GM23338 (cell line): ENCODE measurements at places on chromosomes 13 and 19. TPM values are rescaled to one million over a fixed set of nuclear protein-coding genes. Genes with fewer than 3 reads are reported as not detected.
A peak's percentile ranks its signal among the peaks of the same experiment; 100 is the strongest.

Gene ENOX1
- 0.66 and 2.1 TPM in 2 replicates for total RNA-seq

Gene URAD
- not detected in 2 replicates for total RNA-seq

- no peaks in the 10 kb centered on the region for H3K27me3 ChIP-seq
- no peaks in the 10 kb centered on the region for H3K4me1 ChIP-seq
- no peak for DNase-seq
- no peak overlapping the region for H3K4me3 ChIP-seq
Measured at GRCh38 chr13:50512474-50513299, 330.8 kb downstream of the DLEU7 start.

Gene CEACAM16
- total RNA-seq = not detected in 2 replicates

DNA sequence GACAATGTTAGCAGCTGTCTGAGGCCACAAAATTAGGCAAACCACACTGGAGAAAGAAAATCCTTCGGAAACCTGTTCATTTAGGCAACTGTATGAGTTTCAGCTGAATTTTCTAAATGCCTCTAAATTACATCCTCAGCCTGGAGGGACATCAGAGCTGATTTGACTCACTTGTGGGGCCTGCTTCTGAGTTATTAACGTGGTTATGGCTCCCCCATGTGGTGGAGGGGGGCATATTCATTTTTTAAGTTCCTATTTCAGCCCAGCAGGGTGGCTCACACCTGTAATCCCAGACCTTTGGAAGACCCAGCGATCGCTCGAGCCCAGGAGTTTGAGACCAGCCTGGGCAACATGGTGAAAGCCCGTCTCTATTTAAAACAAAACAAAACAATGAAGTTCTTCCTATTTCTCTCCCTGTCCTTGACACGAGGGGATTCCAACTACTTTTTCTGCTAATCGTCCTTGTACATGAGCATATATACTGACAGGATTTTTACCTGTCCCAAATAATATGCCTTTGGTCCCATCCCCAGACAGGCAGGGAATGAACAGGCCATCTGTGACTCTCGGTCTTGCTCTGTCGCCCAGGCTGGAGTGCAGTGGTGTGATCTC is 31.5 kb upstream of the HIF3A start:
- H3K4me3 ChIP-seq = no peak overlapping the region
- no peaks in the 10 kb centered on the region for H3K27me3 ChIP-seq
- 0 out of 2 replicates have a peak, but pooled peaks cover 5% of the 10 kb centered on the region for H3K4me1 ChIP-seq
- DNase-seq = peak; percentile 91

DNA sequence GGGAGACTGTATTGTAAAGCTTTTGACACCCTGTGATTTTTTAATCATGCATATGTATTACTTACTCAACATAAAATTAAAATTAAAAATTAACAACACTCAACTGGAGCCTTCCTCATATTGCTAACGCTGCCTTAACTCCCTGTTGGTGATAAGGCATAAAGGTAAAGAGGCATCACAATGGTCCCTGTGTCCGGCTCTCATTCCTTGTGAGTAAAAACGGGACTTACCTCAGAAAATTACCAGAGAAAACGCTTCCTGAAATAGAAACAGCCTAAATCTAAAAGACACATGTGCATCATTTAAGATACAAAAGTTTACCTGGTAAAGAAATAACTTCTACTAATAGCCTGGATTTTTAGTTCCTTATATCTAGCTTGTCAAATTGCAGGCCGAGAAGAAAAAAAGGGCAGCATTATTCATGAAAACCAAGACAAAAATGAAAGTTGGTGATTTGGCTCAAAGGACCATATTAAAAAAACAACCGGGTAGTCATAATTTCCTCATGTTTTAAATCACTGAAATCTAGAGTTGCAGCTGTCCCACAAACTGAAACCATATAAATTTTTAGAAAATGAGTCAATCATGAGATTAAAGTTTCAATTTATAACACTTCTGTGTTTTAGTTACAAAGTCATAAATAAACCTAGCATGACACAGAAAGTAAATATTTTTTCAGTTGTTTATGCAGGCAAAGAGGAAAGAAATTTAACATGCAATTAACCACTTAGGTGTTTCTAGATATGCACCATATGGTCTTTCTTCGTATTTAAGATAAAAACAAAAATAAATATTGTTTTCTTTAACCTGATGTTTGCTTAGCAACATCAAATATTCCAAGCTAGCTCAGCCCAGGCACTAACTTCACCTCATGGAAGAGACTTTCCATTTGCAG is 94.7 kb downstream of the MIPEP start:
- H3K27me3 ChIP-seq = no peaks in the 10 kb centered on the region
- H3K27ac ChIP-seq = no peak overlapping the region
- peaks cover 14% of the 10 kb centered on the region for H3K4me1 ChIP-seq
- no peak overlapping the region for H3K4me3 ChIP-seq
- no peak for DNase-seq

DNA sequence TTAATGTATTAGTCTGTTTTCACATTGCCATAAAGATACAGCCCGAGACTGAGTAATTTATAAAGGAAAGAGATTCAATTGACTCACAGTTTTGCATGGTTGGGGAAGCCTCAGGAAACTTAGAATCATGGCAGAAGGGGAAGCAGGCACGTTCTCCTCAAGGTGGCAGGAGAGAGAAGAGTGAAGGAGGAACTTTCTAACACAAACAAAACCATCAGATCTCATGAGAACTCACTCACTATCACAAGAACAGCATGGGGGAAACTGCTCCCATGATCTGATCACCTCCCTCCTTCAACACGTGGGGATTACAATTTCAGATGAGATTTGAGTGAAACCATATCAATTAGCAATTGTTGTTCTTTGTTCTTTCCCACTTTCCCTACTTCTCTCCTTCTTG is 689.0 kb upstream of the SLITRK1 start:
- DNase-seq = peak; percentile 52
- H3K27me3 ChIP-seq = no peaks in the 10 kb centered on the region
- H3K27ac ChIP-seq = no peak overlapping the region
- H3K4me3 ChIP-seq = no peak overlapping the region

GRCh38 chr13:106996867-106997618 is 429.1 kb upstream of the ARGLU1 start:
- H3K4me3 ChIP-seq = no peak overlapping the region
- no peaks in the 10 kb centered on the region for H3K36me3 ChIP-seq
- H3K27ac ChIP-seq = no peak overlapping the region
- H3K4me1 ChIP-seq = no peaks in the 10 kb centered on the region
- DNase-seq = no peak

Gene ZNF554
- 3.8 and 7.5 TPM in 2 replicates for total RNA-seq

DNA sequence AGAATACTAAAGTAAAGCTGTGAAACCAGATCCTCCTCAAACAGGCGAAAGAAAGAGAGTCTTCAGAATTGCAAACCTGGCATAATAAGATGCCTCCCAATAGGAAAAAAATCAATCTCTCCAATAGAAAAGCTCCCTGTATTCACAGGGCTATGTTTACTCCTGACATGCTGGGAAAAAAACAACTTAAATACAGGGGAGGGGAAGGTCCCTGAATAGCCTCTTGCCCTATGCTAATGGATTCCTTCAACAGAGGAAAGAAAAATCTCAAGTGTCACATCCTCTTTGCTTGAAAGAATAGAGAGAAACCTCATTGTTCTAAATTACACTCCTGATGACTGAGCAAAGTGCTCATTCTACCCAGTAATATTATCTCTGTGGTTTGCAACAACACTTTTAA is 1271.1 kb upstream of the PRR20A start:
- H3K27me3 ChIP-seq = no peaks in the 10 kb centered on the region
- DNase-seq = no peak
- peaks cover 12% of the 10 kb centered on the region for H3K36me3 ChIP-seq
- no peak overlapping the region for H3K4me3 ChIP-seq
- H3K4me1 ChIP-seq = no peaks in the 10 kb centered on the region
- no peak overlapping the region for H3K27ac ChIP-seq

GRCh38 chr19:38617283-38617763 is 430 bp downstream of the MAP4K1 start:
- no peak for DNase-seq
- no peak overlapping the region for H3K27ac ChIP-seq
- H3K4me3 ChIP-seq = peak overlapping the region; percentile 87; the same call in 1 of the 2 replicates
- peaks cover 20% of the 10 kb centered on the region for H3K36me3 ChIP-seq

DNA sequence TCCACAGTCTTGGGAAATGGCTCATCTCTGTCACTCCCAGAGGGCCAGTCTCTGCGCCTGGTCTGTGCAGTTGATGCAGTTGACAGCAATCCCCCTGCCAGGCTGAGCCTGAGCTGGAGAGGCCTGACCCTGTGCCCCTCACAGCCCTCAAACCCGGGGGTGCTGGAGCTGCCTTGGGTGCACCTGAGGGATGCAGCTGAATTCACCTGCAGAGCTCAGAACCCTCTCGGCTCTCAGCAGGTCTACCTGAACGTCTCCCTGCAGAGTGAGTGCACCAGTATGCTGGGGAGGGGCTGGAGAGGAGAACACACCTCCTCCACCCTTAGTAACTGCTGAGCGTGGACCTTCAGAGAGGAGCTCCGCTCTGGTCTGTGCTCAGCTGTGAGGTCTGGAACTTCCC is 2.3 kb downstream of the SIGLEC9 start:
- H3K4me3 ChIP-seq = no peak overlapping the region
- no peaks in the 10 kb centered on the region for H3K36me3 ChIP-seq
- no peak overlapping the region for H3K27ac ChIP-seq
- no peak for DNase-seq

- DNase-seq = no peak
- no peak overlapping the region for H3K4me3 ChIP-seq
Measured at GRCh38 chr19:19381007-19381926, 24.2 kb upstream of the GATAD2A start.

DNA sequence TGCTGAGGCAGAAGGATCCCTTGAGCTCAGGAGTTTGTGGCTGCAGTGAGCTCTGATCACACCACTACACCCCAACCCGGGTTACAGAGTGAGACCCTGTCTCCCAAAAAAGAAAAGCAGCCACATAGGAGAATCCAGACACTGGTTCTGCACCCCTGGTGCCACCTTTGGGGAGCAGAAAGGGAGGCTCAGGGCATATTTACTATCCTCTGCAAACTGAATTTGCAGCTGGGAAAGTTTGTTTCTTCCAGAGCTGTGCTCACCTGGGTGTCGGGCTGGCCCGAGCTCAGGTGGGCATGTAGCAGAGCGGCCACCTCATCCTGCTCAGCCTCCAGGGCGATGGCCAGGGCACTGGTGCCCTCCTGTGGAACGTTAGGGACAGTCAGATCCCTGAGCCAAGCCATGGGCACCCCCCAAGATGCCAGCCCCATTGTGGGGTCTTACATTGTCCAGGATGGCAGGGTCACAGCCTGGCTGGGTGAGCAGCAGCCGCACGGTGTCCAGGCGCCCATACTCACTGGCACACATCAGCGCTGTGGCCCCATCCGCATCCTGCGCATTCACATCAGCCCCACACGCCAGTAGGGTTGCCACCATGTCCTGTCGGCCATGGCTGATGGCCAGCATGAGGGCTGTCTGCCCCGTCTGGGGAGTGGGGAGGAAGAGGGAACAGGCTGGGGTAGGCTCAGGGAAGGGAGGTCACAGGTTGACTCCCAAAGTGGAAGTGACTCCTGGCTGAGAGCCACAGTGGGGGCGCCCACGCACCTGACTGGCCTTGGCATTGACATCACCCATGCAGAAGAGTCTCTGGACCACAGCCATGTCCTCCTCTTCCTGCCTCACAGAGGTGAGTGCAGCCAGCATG is 3.1 kb downstream of the RPS28 start:
- peak overlapping the region; percentile 13; the same call in 1 of the 2 replicates for H3K4me3 ChIP-seq
- H3K36me3 ChIP-seq = peaks cover 7% of the 10 kb centered on the region
- peak; percentile 45 for DNase-seq
- H3K27ac ChIP-seq = peak overlapping the region; percentile 79
- peaks cover 24% of the 10 kb centered on the region for H3K4me1 ChIP-seq
- H3K27me3 ChIP-seq = no peaks in the 10 kb centered on the region

Gene TMEM221
- 0.90 and 1.8 TPM in 2 replicates for total RNA-seq

DNA sequence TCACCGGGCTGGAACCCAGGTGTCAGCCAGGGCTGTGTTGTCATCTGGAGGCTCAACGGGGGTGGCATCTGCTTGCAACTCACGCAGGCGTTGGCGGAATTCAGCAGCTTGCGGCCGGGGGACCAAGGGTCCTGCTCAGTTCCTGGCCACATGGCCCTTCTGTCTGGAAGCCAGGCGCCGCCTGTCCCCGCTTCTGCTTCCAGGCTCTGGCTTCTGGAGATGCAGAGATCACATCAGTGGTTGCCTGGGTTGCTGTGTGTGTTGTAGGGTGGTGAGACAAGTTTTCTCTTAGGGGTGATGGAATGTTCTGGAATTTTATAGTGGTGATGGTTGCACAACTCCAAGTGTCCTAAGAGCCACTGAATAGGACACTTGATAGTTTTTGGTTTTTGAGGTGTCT is 5.0 kb downstream of the ADAT3 start:
- no peak for DNase-seq
- H3K27ac ChIP-seq = no peak overlapping the region
- no peaks in the 10 kb centered on the region for H3K36me3 ChIP-seq
- peaks cover 3% of the 10 kb centered on the region; the same call in 1 of the 2 replicates for H3K4me1 ChIP-seq

- no peaks in the 10 kb centered on the region for H3K36me3 ChIP-seq
- peaks cover 48% of the 10 kb centered on the region for H3K4me1 ChIP-seq
- DNase-seq = no peak
- no peak overlapping the region for H3K4me3 ChIP-seq
- H3K27ac ChIP-seq = no peak overlapping the region
- H3K27me3 ChIP-seq = no peaks in the 10 kb centered on the region
Measured at GRCh38 chr13:112726016-112726767, 36.4 kb downstream of the ATP11A start.

DNA sequence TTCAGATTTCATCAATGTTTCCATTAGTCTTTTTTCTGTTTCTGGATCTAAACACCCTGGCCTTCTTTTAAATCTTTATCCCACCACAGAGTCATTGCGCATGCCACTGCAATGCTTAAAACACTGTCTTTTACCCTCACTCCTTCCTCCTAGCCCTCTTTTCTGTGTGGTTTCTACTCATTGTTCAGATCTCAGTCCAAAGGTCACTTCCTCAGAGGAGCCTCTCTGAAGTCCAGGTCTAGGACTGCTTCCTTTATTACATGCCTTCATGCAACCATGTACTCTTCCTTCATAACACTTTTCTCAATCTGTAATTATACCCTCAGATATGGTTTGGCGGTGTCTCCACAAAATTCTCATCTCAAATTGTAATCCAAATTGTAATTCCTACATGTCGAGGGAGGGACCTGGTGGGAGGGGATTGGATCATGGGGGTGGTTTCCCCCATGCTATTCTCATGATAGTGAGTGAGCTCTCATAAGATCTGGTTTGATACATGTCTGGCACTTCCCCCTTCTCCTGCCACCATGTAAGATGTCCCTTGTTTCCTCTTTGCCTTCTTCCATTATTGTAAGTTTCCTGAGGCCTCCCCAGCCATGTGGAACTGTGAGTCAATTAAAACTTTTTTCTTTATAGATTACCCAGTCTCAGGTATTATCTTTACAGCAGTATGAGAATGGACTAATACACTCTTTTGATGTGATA is 808.9 kb downstream of the DIAPH3 start:
- no peak overlapping the region for H3K4me3 ChIP-seq
- H3K36me3 ChIP-seq = no peaks in the 10 kb centered on the region
- no peak for DNase-seq
- no peaks in the 10 kb centered on the region for H3K27me3 ChIP-seq
- no peaks in the 10 kb centered on the region for H3K4me1 ChIP-seq

GRCh38 chr13:75760131-75761021 is 124.2 kb downstream of the LMO7 start:
- H3K4me1 ChIP-seq = no peaks in the 10 kb centered on the region; the same call in 1 of the 2 replicates
- no peaks in the 10 kb centered on the region for H3K27me3 ChIP-seq
- no peak overlapping the region for H3K4me3 ChIP-seq
- no peaks in the 10 kb centered on the region for H3K36me3 ChIP-seq
